ENCODE measurements at places on chromosomes 11 and 22.
A peak's percentile ranks its signal among the peaks of the same experiment; 100 is the strongest.

DNA sequence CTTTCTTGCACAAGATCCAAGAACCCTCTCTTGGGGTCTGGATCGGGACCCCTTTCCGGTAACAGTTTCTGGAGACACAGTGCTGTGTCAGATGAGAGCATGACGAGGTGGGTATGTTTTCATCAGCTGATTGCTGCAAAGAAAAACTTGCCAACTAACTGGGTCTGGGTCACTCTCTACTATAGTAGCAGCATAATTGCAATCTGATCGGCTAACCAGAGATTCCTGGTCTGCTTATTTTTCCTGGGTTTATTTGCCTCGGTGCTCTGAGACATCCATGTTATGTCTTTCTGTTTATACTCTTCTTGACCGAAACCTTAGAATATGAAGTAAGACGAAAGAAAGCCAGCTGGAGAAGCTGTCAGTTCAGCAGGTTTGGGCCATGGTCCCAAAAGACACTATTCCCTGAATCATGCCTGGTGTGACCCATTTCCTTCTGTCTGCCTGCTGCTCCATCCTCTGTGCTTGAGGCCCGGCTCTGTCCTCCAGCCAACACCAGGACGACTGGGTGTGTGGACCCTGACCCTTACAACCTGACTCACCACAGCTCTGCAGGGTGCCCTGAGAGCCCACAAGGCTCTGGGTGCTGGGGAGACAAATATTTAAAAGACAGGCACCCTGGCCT is 24.1 kb upstream of the CLMP start:
- no peak for DNase-seq

DNA sequence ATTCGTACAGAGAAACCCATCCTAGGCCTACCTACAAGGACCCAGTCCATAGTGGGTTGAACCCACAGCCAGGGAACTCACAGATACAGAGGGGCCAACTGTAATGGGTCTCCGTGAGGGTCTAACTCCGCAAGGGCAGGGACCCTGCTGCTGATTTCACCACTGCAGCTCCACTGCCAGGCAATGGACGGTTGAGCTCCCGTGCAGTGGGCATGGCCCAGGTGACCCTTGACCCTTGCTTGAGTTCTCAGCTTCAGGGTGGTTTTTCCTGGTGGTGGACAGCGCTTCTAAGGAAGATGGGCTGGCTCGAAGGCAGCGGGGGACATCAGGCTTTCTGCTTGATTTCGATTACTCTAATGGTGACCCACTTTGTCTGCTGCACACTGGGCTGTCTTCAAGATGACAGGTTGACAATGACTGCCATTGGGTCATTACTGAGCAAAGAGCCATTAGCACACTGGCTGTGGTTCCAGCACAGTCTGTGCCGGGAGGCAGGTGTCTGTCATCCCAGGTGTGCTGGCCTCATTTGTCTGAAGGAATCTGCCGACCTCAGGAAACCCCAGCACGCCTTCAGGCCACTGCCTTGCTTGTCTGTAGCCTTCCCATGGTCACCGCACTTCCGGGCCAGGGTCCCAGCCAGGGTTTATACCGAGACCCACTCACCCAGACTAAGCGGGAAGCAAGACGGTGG is 3.7 kb upstream of the GAL start:
- no peak for DNase-seq

- no peak for DNase-seq
These were observed 17.9 kb upstream of the BBOX1 start for GRCh38 chr11:27022659-27023251.

GRCh38 chr11:67416416-67417335 is 1.2 kb downstream of the CARNS1 start:
- DNase-seq, result peak; percentile 75

DNA sequence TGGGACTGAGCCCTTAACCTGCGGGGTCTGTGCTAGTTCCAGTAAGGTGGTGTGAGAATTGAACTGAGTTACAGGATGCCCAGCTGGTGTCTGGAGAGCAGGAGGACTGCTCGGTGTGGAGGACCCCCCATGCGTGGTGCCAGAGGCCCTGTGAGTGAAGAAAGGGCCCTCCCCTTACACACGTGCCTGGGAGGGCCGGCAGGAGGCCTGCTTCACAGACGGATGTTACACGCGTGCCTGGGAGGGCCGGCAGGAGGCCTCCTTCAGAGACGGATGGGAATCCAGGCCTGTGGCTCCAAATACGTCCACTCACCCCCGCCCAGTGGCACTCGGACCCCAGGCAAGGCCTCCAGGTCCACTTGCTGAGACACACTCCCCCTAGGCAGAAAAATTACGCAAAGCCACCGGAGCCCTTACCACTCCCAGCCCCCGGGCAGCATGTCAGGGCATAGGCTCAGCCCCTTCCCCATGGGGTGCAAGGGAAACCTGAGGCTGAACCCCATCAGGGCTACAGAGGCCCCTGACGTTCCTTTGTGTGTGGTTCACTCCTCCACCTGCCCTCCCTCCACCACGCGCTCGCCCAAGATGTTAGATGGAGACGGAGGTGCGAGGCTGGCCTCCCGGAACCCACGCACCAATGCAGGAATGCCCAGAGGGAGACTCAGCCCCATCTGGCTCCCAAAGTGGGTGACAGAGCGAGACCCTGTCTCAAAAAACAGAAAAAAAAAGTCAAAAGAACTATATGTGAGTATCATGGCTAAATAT is 227.8 kb downstream of the BRD1 start:
- no peak for DNase-seq

DNA sequence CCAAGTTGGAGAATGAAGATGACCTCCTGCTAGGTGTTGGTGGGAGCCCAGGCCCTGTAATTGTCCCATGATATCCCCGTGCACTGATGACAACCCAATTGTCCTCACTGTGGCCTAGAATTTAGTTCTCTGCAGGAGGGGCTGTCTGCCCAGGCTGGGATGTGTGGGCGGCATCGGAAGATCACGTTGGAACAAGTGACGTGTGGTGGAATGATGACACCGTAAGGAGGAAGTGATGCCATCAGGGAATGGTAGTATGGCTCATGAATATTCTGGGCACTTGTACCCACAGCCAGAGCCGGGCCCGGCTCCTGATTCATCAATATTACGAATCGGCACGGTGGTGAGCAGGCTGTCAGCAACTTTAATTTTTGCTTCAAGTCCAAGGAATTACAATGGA is 111.6 kb downstream of the MIAT start:
- DNase-seq, result no peak

DNA sequence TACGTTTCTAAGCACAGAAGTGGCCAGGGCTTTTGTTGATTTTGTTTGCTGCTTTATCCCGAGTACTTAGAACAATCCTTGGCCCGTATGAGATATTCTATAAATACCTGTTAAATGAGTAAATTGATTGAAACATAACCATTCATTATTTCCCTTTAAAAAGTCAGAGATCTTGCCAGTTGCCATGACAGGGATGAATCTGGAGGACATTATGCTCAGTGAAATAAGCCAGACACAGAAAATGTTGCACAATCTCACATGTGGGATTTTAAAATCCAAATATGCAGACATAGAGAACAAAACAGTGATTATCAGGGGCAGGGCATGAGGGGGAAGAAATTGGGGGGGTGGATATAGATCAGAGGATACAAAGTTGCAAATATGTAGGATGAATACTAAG is 1240.1 kb downstream of the LRRC4C start:
- no peak for DNase-seq

GRCh38 chr22:49369726-49370626 is 457.7 kb downstream of the BRD1 start:
- DNase-seq, result no peak

GRCh38 chr11:59804061-59804460 is 6.5 kb downstream of the MRPL16 start:
- no peak for DNase-seq

GRCh38 chr22:35032571-35032970 is 33.4 kb upstream of the ISX start:
- DNase-seq, result no peak

DNA sequence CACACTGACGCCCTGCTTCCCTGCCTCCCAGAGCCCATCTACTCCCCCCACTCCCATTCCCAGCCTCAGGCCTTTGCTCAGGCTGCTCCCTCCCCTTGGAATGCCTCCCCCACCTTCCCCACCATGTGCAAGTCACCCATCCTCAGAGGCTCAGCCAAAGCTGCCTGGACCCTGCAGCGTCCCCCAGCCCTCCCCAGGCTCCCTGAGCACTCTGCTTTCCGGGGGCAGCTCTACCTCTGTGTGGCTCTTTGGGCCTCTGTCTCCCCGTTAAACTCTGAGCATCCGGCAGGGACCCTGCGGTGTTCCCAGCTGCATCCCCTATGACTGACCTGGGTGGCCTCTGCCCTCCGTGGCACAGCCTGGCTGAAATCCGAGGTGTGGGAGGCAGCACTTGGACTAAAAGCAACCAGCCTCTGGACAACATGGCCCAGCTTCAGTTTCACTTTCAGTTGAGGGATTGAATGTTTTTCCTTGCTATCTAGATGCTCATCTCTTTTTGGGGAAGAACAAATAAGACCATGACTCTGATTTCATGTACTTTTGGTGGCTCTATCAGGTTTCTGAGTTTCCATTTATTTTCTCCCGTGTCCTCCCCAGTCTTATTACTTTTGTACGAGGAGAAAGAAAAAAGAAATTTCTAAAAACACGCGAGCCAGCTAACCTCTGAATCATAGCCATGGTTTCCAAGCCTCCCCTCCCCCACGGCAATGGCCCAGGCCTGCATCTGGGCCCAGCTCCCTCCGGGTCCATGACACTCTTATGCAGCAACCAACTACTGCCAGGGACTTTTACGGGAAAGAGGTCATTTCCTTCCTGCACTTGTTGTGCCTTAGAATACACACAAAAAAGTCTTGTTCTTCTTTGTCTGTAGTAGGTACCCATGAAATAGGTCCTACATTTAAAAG is 3.8 kb downstream of the APOL3 start:
- DNase-seq, result peak; percentile 52

DNA sequence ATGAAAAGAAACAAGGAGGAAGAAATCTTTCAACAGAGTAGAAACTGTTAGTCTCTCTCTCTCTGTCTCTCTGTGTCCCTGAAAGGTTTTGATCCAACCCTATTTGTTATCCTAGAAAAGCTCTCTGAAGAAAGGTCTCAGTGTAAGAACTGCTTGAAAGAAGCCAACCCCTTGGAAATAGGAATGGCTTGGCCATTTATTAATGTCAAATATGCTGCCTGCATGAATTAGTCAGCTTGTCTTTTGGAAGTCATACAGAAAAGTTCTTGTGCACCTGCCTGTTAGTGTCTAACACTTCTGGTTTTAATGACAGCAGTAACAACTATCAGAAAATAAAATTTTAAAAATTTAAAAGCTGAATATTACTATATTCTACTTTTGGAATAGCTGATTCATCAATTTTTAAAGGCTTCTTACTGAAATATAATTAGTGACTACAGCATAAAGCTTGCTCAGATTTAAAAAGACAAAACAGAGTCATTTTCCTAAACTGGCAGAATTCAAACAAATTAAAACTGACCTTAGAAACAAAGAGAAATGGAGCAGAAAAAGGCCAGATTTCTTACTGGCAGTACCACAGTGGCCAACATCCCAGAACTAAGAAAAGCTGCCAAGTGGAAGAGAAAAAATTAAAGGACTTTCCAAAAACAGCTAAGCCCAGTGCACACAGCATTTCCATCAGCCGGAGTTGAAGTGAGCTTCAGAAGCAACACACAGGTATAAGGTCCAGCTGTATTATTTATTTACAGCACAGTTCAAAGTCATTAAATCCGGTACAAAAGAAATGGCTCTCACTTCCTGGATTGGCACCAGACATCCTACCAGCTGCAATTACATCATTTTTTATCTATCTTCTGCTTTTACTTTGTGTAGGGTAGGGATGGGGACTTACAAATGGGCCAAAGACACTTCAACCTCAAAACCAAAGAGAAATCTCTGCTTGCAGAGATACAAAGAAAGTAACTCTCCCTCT is 76.3 kb downstream of the PRCP start:
- no peak for DNase-seq

GRCh38 chr11:23124996-23125395 is 264.7 kb upstream of the CCDC179 start:
- DNase-seq, result no peak

GRCh38 chr11:8691601-8692000 is 9.0 kb downstream of the RPL27A start:
- DNase-seq, result no peak

GRCh38 chr11:4203603-4204360 is 109.2 kb downstream of the RRM1 start:
- no peak for DNase-seq

GRCh38 chr11:57779276-57779675 is 17.7 kb downstream of the CTNND1 start:
- no peak for DNase-seq

DNA sequence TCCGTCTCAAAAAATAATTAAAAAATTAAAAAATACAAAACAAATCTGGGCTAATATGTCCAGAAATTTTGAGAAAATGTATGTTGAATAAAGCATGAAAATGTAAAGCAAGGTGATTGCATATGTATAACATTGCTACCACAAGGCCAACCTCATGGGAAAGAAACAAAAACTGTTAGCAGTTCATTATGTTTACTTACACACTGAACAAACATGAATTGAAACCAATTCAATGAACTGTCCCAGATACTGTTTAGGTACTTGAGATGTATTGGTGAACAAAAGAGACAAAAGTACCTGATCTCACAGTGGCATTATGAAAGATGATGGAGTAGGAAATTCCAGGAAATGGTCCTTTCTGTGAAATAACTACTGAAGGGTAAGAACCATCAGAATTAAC is 43.8 kb upstream of the IGLL5 start:
- DNase-seq, result no peak

DNA sequence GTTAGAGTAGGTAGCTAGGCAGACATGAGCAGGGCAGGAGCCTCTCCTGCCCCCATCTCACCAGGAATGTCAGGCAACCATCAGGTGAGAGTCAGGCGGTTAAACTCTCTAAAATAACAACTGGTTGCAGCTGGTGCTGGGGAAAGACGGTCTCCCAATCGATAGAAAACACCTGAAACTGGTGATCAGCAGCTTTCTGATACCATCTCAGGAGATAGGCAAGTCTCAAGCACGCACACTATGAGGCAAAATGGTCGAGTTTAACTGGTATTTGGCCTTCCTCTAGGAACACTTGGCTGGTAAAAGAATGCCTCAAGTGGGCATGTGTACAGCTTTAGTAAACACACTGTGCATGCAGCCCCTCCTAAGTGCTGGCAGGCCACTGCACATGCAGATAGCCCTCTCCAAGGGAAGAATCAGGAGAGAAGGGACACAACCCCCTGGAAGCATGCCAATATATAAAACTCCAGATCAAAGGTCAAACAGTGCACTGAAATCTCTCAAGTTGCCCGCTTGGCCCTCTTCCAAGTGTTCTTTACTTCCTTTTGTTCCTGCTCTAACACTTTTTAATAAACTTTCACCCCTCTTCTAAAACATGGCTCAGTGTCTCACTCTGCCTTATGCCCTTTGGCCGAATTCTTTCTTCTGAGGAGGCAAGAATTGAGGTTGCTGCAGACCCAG is 88.7 kb downstream of the USP35 start:
- no peak for DNase-seq

GRCh38 chr11:11641581-11641980 is 19.8 kb upstream of the GALNT18 start:
- DNase-seq, result no peak

Data from activated CD4-positive, alpha-beta T cell treated with anti-CD3 and anti-CD28 coated beads for 1 hour (primary cell).